A673 (cell line): ENCODE measurements at places on chromosomes 3 and 15. TPM values are rescaled to one million over a fixed set of nuclear protein-coding genes. Genes with fewer than 3 reads are reported as not detected.
A peak's percentile ranks its signal among the peaks of the same experiment; 100 is the strongest.

DNA sequence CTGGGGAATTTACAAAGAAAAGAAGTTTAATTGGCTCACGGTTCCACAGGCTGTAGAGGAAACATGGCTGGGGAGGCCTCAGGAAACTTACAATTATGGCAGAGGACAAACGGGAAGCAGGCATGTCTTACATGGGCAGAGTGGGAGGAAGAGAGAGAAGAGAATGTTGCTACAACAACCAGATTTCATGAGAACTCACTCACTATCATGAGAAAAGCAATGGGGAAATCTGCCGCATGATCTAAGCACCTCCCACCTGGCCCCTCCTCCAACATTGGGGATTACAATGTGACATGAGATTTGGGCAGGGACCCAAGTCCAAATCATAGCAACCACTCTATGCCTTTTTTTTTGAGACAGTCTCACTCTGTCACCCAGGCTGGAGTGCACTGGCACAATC is 28.8 kb downstream of the PCNP start:
- no peaks in the 10 kb centered on the region for H3K27me3 ChIP-seq
- no peak overlapping the region for H3K27ac ChIP-seq
- DNase-seq, result peak; percentile 19
- no peak overlapping the region for H3K4me3 ChIP-seq
- no peaks in the 10 kb centered on the region for H3K36me3 ChIP-seq

The PRR23B gene
- not detected in 2 replicates for total RNA-seq

- H3K36me3 ChIP-seq, result peaks cover 57% of the 10 kb centered on the region
- no peak overlapping the region for H3K27ac ChIP-seq
- DNase-seq, result no peak
Measured at GRCh38 chr3:37324131-37324530, 149.7 kb upstream of the LRRFIP2 start.

The SI gene
- total RNA-seq, result not detected in 2 replicates

DNA sequence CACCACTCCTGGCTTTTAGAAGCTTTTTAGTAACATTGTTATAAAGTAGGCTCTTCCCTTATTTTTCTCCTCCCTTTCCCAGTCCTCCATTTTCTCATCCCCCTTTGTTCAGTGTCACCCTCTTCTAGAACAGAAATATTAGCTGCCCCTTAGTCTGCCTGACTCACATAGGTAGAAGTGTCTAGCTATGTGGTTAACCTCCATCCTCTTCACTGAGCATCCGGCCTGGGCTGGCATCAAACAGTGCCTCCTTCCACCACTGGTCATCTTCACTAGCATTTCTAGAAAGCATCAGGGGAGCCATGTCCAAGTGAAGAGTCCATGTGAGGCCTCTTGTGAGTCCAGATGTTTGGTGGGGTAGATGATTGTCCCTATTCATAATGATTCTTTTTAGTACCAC is 70.0 kb upstream of the SKOR1 start:
- H3K36me3 ChIP-seq, result no peaks in the 10 kb centered on the region
- H3K27ac ChIP-seq, result no peak overlapping the region
- no peak for DNase-seq

DNA sequence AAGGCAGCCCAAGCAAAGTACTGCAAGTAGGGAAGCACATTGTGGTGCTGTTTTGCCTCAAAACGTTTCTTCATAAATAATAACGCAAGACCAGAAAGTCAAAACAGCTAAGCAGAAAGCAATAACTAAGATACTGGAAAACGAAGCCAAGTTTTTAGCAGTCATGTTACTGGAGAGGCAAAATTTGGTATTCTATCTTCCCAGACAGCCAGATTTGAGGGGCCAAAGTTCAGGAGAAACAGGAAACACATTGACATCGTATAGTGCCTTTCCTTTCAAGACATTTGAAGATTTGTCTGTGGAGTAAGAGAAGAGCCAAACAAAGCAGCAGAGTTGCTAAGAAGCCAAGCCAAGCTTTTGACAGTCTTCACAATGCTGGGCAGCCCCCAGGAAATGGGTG is 843.6 kb upstream of the NECTIN3 start:
- no peak overlapping the region for H3K4me3 ChIP-seq
- no peak overlapping the region for H3K27ac ChIP-seq
- no peaks in the 10 kb centered on the region for H3K36me3 ChIP-seq
- H3K27me3 ChIP-seq, result no peaks in the 10 kb centered on the region
